ENCODE measurements at places on chromosomes 11 and 22.

DNA sequence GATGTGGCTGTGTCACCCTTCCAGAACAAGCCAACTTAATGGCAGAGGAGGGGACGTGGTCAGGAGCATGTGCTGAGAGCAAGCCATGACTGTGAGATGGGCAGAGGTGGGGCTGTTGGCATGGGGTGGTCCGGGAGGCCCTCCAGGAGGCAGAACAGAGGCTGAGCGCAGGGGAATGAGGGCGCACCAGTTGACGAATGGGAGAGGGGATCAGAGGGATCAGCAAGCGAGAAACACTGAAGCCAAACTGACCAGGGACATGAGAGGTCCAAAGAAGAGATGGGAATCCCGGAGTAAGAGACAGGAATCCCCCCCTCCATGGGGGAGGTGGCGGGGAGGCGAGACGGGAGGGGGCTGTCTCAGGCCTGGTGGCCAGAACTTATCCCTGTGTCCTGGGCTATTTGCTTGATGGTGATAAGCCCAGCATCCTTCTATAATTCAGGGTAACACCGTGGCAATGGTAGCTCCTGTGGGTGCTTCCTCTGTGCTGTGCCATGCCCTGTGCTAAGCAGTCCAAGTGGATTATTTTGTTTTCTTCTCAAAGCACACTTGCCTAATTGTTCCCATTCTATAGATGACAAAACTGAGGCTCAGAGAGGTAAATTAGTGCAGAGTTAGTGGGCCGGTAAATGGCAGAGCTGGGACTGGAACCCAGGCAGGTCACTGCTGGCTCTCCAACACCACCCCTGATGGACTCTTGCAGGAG, 83.4 kb upstream of the SHISAL1 start:
- no peak for DNase-seq

GRCh38 chr11:64566042-64566914, 24.7 kb upstream of the SLC22A12 start:
- no peak for DNase-seq

DNA sequence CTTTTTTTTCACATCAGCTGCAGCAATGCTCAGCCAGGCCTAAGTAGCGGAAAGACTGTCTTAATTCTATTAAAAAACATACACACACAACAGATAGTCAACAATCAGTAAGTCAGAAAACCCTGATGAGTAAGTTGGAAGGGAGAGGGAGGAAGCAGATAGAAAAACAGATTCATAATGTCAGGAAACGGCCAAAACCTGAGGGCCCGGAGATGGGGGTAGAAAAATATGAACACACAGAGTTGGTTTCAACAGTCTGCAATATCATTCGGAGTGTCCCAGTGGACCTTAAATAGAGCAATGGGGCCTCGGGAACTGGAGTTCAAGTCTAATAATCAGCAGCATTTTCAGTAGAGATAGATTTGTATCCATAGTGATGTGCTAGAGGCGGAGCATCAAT, 14.8 kb downstream of the LRRC55 start:
- no peak for DNase-seq

DNA sequence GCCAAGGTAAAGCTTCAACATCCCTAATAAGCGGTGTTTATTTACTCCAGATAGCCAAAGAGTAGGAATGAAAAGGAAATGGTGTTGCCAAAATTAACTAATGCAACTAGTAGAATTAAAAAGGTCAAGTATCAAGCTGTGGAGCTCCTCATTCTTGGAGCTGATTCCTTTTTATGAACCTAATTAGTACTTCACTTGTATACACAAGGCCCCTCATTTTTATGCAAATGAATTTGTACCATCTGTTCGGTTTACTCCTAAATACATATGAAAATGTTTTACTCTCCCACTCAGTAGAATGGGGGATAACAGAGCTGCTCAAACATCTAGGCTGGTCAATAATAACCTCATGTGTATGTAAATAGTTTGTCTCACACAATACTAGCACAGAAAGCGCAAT, 426.4 kb upstream of the LUZP2 start:
- DNase-seq: no peak

GRCh38 chr11:132504501-132505041, 1027.7 kb downstream of the OPCML start:
- DNase-seq: no peak

DNA sequence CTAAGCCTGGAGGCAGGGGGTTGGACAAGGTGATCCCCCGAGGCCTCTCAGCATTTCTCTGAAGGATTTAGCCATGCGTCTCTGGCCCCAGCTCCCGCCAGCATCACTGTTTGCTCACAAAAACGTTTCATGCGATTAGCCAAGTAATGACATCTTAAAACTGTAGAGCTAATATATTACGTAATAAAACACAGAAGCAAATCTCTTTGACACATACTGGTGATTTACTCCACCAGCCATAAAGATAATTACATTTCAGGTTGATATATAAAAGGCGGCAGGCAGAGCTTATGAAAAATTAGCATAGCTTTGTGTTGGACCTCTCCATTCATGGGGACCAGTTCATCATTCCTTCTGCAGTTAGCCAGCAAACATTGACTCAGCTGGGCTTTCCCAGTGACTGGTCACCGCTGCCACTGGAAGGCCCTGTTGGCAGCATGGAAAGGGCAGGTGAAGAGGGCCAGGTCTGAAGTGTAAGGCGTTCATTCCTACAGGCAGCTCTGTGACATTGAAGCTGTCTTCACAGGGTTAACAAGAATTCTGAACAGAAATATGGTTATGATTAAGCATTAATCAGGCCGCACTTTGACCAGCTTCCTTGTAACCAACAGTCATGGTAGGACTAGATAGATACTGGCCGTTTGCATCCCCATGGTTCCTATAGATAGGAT, 150.3 kb downstream of the NECTIN1 start:
- no peak for DNase-seq

DNA sequence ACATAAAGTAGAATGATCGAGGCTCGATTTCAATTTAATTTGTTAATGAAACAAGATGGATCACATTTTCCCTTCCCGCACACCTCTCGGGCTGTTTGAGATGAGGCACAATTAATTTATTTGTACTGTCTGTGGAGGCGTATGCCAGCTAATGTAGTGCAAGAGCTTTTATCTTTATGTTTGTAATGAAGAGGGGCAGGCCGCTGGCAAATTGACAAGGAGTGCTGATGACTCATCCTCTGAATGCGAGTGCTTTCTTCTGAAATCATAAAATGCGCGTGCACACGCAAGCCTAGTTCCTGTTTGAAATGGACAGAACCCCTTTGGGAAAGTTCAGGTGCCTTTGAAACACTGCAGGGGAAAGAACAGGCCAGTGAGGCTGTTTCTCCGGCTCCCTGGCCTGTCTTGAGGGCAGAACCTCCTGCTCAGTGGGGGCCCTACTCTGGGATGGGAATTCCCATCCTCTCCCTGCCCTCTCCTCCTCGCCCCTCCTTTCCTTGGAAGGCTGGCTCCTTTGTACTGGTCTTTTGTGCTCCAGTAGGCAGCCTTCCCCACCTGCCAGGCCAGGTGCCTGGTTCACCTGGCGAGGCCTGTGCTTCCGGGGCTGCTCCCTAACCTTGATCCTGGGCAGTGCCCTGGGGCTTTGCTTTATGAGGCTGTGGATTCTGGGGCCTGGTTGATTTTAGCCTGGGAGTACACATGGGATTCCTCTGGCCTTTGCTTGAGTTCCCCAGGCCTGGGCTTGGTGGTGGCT, 50.3 kb downstream of the TEAD1 start:
- DNase-seq: no peak

DNA sequence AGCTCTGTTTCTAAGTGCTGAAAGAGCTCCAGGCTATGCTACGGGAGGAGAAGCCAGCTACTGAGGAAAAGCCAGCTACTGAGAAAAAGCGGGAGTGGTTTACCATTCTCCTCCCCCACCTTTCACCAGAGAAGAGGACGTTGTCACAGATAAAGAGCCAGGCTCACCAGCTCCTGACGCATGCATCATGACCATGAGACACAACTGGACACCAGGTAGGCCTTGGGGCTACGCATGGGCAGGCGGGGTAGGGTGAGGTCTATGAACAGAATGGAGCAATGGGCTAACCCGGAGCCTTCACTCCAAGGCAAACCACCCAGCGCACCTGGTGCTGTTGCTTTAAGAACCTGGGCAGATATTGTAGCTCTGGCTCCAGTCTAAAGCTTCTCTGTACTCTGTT, 1.1 kb downstream of the IL18BP start:
- no peak for DNase-seq

DNA sequence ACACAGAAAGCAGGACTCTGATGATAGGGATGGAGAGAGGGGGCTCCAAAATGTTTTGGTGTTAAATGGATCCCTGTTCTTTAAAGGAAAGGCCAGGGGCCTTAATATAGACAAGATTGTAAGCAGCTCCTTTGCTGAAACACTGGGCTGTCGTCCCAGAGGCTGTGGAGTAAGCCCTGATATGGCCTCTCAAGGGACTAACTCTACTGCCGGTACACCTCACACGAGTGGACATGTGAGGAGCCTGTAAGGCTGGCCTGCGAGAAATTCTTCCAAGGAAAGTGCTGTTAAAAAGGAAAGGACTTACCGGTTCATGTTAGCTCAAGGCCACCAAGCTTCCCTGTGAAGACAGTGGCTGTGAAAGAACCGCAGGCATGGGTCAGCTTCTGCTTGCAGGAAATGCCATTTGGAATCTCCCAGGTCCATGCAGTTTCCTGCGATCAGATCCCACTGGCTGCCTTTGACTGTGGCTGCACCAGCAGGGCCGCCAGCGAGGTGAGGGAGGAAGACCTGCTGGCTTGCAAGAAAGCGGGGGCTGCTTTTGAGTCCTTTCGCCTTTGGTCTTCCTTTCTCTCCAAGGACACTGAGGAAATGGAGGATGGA, 106.6 kb downstream of the PRR5L start:
- DNase-seq: no peak

DNA sequence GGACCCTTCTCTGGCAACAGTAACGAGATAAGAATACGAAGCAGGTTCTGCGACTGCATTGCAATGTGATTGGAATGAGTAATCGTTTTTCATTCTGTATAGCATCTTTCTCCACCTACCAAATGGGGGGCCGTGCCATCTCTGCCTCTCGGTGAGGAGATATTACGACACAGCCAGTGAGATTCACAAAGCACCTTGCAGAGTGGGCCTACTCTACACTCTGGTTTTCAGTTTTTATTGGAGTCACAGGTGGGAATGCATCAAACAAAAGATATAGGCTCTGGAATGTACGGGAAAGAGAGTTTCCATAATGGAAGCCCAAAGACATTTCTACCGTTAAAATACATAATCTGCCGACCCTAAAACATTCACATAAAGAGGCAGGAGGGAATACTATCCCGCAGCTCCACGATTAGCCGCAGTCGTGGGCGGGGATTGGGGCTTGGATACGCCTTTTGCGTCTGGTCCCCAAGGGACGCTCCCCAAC, 423 bp upstream of the RTN3 start:
- no peak for DNase-seq

Measured in stimulated activated CD8-positive, alpha-beta memory T cell treated with anti-CD3 and anti-CD28 coated beads, Interleukin-7, amount 100 ng/mL, for 4 hours (primary cell).